Activated naive CD8-positive, alpha-beta T cell treated with anti-CD3 and anti-CD28 coated beads, Interleukin-2, amount 50 U/mL, for 24 hours (primary cell): ENCODE measurements at places on chromosomes 16 and 17.

- no peak for DNase-seq
Observed at GRCh38 chr16:74951681-74952080, 33.2 kb downstream of the WDR59 start.

DNA sequence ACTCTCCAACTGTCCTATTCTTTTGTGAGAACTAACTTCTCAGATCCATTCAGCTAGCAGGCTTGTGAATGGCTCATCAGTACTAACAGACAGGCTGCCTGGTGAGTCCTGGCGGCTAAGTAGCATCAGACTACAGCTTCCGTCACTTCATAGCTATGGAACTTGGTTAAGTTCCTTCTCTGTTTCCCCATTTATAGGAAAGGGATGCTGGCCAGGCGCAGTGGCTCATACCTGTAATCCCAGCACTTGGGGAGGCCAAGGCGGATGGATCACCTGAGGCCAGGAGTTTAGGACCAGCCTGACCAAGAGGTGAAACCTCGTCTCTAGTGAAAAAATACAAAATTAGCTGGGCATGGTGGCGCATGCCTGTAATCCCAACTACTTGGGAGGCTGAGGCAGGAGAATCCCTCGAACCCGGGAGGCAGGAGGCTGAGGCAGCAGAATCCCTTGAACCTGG lies 49.9 kb upstream of the TANGO6 start:
- DNase-seq: no peak

- DNase-seq: no peak
Observed at GRCh38 chr17:57908278-57908677, 46.9 kb downstream of the CUEDC1 start.

DNA sequence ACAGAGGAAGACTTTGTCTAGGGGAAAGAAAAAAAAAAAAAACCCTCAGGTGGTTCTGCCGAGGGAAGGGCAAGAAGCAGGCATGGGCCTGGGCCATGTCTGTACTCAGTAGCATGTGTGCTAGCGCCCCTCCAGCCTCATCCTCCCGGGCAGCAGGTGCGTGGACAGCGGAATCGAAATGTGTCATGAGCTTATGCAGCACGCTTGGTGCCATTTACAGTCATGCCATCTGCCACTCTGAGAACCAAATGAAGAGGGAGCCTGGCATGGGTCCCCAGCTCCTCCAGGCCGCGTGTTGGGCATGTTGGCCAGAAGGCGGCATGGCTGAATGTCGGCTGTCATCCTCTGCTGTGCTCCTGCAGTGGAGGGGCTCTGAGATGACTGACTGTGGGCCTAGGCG lies 31.4 kb downstream of the CRAMP1 start:
- no peak for DNase-seq

GRCh38 chr16:8026450-8026849 lies 563.9 kb downstream of the TMEM114 start:
- DNase-seq: no peak

DNA sequence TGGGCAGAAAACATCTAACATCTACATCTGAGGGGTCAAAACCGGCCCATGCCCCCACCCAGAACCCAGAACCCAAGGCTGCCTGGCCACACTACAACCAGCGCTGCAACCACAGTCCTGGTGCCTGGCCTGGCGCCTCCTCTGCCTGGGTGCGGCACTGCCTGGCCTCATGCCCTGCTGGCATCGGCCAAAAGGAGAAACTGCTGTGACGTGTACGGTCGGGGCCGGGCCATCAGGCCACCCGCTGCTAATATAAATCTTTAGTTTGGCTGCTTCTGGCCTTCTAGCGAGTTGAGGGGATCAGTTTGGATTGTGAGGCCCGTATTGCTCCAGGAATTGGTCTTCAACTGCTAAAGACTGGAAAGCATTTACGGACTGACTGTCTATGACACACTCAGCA lies 22.8 kb downstream of the TMEM204 start:
- DNase-seq: no peak

DNA sequence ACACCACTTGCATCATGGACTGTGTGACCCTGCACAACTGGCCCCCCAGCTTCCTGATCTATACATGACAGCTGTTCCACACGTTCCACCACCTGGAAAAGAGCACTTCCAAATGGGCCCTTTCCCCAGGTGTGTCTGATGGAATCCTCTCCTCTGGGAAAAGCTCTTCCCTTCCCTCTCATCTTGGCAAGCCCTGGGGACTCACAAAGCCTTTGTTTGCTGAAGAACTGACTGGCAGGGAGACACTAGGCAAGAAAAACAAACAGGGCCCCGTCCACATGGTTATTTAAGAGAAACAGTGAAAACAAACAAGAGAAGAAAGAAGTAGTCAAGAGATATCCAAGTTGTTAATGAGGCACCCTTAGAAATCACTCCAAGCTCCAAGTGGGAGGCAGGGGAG lies 52.6 kb downstream of the C16orf95 start:
- DNase-seq: no peak

DNA sequence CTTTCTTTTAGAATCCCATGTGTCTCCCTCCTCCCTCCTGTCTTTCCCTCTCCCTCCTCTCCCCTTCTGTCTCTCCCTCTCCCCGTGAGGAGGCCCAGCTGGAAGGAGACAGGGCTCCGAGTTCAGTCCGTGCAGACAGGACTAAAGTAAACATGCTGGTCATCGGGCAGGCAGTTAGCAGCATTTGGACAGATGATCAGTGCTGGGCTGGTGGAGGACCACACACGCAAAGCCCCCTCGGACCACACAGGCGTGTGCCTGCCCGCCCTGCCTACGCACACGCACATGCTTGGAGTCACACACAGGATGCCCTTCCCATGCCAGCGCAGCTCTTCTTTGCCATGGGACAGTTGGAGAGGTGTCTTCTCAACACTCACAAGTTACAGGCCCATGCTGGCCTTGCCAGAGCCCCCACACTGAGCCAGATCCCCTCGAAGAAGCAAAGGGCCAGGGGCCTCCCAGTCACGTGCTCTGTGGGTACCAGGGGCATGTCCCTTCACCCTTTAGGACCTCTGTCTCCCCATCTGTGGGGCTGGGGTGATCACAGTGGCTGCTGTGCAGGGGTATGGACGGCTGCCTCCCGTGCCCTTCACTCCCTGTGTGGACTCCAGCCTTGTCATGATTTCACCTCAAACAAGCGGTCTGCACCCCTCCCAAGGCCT lies 215.7 kb upstream of the FOXF1 start:
- DNase-seq: no peak

- DNase-seq: peak; percentile 31
Observed at GRCh38 chr17:57256708-57257112, 387 bp downstream of the MSI2 start.

GRCh38 chr17:78497115-78497540 lies 80.1 kb downstream of the DNAH17 start:
- peak; percentile 49 for DNase-seq

DNA sequence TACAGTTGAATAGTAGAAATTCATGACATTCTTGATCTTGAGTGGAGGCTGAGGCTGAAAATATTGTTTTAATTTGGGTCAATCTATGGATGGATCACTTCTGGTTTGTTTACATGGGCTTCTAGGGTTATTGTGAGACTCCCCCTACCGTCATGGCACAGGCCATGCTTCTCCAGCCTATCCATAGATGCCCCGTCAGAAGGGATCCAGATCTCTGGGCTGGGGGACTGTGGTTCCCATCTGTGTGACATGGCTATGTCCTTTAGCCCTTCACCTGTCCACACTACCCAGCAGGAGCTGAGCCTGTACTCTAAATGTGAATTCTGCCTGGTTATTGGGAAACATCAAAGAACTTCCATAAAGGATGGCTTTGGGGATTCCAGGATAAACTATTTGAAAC lies 160.4 kb downstream of the ABCC12 start:
- no peak for DNase-seq

- no peak for DNase-seq
Observed at GRCh38 chr17:17416007-17416399, 60.8 kb upstream of the MED9 start.

- DNase-seq: peak; percentile 9
Observed at GRCh38 chr17:15436473-15437302, 30.7 kb downstream of the CDRT4 start.

DNA sequence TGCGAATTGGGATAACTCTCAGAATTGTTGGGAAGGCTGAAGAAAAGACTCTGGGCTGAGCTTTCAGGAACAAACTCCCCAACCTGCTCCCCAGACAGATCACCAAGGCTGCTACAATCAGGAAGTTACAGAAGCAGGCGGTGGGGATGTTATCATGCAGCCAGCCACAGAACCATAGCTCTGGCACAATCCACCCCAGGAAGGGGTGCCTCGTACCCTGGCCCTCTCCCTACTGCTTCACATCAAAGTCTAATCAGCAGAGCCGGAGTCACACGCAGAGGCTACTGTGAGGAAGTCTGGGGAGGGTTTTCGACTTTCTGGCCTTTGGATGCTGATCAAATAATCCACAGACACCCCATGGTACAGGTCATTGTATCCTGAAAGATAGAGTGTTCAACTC lies 86.8 kb downstream of the NTN1 start:
- no peak for DNase-seq

DNA sequence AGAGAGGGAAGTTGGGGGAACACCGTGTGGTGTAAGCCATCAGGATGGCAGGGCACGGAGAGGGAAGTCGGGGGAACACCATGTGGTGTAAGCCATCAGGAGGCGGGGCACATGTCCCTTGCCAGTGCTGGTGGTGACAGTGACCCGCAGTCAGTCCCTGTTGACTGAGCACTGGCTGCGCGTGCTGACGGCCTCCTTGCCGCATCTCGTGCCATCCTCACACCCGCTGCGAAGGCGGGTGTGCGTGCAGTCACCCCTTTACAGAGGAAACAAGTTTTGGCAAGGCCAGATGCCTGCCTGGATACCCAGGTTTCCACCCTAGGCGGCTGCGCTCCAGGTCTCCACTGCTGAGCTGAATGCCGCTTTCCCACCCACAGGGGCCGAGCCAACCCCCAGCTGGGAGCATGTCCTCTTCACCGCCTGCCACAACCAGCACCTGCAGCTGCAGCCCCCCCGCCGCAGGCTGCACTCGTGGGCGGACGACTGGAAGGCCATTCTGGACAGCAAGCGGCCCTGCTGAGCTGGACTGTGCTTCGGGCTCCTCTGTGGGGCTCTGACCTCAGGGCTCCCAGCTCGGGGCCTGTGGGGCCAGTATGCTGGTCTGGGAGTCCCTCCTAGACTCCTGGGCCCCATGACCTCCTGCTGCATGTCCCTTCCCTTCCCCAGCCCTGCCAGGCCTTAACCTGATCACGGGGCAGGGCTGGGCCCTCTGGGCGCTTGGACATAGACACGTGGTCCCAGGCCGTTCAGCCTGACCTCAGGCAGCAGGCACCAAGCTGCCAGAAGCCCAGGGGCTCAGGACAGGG lies 43.5 kb downstream of the NT5M start:
- no peak for DNase-seq

GRCh38 chr17:61221597-61222471 lies 177.8 kb upstream of the TBX2 start:
- DNase-seq: peak; percentile 6

GRCh38 chr17:77649717-77650211 lies 308.7 kb upstream of the TNRC6C start:
- no peak for DNase-seq

- no peak for DNase-seq
Observed at GRCh38 chr17:52524096-52524637, 365.7 kb upstream of the CA10 start.

DNA sequence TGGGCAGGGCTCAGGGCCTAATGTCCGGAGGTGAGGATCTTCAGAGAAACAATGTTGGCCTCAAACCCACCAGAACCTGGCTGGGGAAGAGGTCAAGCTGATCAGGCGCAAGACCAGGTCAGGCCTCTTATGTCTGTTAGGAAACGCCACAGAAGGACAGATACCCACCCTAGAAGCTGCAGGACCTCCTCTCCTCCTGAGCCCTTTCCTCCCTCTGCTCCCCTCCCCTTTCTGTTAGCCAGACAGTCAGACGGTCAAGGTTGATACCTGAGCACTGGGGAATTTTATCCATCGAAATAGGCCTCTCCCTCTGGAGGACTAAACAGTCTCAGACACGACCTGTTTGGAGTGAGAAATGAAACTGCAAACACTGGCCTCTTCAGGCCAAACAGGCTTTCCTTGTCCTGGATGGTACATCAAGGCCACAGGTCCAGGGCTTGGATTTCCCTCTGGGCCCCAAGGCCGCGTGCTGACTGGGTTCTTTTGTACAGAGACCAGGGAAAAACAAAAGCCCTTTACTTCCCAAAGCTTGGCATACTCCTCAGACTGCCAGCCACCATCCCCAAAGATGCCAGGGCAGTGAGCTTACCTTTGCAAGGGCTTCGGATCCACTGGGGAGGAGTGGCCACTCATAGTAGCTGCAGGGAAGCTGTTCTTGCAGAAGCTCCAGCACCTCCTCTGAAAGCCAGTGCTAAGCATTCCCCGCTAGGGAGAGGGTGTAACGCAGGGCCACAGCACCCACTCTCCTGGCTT lies 135.8 kb downstream of the CCDC182 start:
- DNase-seq: no peak

DNA sequence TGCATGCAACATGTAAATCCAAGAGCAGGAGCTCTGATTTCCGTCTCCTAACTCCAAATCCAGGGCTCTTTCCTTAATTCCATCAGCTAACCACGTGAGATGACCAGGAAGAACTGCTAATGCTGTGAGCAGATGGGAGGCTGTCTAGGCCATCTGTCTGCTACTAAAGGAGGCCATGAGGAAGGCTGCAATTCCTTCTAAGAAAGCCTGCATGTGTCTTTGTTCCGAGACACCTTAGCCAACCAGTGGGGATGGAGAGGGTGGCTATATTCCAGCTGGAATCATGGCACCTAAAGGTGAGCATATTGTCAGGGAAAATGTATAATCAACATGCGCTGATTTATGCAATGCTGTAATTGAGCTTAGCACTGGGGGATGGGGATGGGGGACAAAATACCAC lies 267.2 kb upstream of the CDH5 start:
- no peak for DNase-seq

DNA sequence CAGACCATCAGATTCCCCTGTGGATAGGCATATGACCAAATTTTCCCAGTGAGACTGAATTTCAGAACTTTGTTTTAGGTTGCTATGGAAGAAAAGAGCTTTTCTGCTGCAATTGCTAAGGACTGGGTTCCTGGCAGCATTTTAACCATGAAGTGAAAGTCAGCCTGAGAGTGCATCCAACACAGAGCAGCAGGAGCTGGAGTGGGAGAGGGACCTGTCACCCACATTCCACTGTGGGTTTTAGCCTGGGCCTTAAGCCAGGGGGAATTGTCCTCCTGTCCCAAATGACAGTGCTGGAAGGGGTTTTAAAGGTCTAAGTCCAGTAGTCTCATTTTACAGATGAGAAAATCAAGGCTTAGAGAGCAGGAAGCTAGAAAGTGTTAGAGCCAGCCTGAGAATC lies 203.5 kb upstream of the N4BP1 start:
- DNase-seq: no peak

DNA sequence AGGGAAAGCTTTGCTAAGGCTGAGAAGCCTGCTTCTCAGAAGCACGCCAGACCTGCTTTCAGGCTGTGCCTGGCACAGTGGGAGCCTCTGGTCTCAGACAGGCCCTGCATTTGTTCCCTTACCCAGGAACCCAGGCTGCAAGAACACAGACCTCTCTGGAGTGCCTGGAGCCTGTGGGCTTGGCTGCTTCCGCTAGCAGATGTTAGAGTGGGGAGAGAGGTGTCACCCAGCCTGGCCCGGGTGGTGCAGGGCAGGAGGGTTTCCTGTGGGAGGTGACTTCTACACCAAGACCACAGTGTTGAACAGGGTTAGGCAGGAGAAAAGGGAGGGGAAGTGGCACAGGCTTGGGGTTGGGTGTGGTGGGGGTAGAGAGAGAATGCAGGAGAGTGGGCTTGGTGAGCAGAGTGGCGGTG lies 35.8 kb upstream of the ADGRG1 start:
- peak; percentile 75 for DNase-seq

- no peak for DNase-seq
Observed at GRCh38 chr16:24906199-24906808, 60.5 kb downstream of the SLC5A11 start.
